GM06990 (cell line): ENCODE measurements at places on chromosomes 2 and 18.

DNA sequence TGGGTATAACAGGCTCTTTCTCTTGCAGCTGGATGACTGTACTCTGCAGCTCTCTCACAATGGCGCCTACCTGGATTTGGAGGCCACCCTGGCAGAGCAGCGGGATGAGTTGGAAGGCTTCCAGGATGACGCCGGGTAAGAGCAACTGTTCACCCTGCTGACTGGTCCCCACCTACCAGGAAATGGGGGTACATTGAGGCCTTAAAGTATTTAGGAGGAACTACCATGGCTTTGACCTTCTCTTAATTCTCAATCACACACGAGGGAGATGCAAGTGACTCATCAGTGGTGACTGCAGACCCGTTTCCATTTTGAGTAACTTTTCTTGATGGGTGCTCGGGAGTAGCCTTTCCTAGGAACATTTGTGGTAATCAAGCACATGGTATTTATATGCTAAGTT is 58.0 kb downstream of the FHOD3 start:
- DNase-seq, result no peak

DNA sequence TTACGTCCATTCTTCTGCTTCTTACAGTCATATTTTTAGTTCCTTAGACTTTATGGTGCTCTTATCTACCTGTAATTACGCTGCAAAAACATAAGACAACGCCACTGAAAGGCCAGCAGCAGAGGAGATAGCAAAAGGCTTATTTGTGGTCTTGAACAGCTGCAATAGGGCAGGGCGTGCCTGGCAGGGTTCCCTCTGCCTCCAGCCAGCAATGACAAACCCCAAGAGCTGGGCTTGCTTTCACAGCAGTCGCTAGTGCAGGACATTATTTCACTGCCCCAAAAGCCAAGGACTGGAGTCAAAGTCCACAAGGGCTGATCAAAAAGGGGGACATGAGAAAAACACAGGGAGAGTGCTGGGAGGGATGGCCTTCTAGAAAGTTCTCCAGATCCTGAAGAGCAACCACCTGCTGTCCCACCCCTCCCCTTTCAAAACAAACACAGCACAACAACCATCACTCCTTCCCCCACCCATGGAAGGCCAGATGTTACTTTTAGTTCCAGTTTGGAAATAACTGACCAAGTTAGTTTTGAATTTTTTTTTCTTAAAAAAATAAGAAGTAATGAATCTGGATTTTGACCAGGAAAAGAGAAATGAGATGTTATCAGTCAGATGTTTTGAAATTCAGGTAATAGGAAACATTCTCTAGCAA is 127.8 kb downstream of the RBMS1 start:
- no peak for DNase-seq

DNA sequence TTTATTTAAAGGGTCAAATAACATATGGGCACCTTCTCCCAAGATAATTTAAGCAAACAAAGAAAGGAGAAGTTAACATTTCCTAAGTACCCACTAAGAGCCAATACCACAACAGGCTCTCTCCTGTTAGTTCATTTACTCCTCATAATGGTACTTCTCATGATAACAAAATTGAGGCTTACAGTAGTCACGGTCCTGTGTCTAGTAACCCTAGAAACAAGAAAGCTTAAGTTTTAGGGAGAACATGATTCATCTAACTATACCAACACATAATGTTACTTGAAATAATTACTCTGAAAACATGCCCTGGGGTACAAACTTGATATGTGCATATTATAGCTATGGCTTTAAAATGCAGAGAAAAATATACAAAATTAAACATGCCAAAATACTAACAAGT is 19.8 kb downstream of the IWS1 start:
- DNase-seq, result no peak

GRCh38 chr2:204086167-204086566 is 149.6 kb downstream of the ICOS start:
- no peak for DNase-seq

DNA sequence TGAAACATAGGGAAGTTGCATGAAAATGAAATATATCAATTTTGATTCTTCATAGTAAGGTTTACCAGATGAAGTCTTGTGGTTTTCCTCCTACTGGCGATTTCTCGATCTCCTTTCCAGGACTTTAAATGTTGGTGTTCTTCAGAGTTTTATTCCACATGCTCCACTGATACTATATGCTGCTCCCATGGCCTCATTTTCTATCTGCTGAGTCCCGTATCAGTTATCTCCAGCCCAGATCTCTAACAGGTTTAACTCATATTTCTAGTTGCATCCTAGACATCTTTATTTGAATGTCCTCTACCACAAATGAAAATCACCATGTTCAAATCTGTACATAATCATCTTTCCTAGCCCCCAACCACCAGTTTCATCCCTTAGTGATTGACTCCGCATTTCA is 71.8 kb downstream of the COX7A2L start:
- no peak for DNase-seq

GRCh38 chr2:71545572-71546274 is 92.4 kb downstream of the DYSF start:
- no peak for DNase-seq

DNA sequence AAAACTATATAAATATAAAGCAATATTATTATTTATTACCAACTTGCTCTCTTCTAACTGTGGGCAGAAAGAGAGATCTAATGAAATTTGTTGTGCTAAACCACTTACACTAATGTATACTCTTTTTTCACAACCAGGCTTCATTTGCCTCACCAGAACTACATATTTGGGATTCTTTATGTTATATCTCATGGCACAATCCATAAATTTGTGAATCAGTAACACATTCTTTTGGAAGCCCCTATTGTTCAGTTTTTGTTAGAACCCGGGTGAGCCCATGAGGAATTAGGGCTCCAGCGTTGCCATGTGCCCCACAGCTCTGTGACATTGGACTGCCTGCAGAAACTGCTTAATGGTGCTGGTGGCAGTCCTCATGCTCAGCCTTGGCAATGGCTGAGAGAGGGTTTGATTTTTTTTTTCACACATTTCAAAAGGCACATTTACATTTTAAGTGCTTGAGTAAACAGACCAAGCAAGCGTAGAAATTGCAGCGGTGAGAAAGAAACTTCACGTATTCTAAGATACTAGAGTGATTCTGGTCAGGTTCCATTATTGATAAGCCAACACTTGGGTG is 15.3 kb downstream of the VIT start:
- no peak for DNase-seq

DNA sequence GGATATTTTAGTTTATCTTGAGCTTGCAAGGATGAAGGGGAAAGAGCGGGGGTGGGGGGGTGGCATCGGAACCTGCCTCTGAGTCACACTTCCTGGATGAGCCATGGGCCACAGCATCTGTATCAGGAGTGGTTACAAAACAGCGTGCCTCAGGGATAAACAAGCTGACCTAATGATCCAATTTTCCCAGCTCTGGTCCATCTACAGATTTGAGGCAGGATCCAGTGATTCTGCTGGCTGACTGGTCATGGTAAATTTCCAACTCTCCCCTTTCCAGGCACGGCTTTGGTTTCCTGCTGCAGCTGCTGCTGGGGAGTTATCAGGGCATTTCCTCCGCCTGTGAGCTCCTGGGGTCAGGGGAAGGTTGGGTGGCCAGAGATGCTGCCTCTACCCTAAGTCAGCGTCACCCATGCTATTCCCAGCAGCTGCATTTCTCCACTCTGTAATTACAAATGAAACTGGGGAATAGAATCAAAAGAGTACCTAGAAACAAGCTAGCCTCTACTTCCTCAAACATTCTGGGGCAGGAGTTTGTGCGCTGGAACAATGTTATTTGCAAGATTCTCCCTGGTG is 4.7 kb upstream of the HPCAL1 start:
- no peak for DNase-seq

GRCh38 chr2:223599640-223600380 is 2.4 kb downstream of the SCG2 start:
- no peak for DNase-seq

DNA sequence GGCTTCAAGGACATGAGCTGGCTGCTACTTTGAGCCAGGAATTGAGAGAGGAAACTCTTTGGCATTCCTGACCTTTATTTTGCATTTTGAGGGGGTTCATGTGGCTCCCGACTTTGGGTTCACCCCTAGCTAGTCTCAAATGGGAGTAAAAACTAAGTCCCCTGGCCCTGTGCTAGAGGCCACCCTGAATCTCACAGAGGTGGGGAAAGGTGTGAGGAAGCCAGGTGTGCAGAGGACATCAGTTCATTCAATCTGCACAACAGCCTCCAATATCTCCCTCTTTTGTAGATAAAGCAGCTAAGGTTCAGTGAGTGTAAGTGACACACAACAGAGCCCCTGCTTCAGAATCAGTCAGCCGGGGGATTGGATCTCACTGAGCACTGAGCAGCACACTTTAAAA is 325.7 kb downstream of the DCDC2C start:
- DNase-seq, result no peak

GRCh38 chr2:202135091-202135874 is 62.2 kb downstream of the KIAA2012 start:
- DNase-seq, result no peak

DNA sequence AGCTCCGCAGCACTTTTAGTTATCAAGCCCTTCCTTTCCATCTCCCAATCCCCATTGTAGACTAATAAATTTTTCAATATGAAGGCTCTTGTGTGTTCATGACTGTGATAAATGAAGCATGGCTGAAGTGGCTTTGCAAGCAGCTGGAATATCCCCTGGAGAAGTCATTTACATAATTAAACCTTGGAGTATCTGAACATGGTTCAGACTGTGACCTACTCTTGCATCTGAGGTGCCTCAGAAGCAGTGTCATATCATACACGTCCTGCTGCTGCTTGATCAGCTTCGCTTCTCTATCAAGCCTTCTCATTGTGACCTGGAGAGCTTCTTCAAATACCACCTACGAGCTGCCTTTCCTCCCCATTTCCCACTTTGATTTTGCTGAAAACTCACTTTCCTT is 48.4 kb upstream of the ZNF397 start:
- DNase-seq, result no peak

GRCh38 chr2:48601349-48601748 is 16.3 kb upstream of the GTF2A1L start:
- DNase-seq, result no peak

- DNase-seq, result no peak
These were observed 28.6 kb downstream of the RNF144A start for GRCh38 chr2:6945821-6946220.

DNA sequence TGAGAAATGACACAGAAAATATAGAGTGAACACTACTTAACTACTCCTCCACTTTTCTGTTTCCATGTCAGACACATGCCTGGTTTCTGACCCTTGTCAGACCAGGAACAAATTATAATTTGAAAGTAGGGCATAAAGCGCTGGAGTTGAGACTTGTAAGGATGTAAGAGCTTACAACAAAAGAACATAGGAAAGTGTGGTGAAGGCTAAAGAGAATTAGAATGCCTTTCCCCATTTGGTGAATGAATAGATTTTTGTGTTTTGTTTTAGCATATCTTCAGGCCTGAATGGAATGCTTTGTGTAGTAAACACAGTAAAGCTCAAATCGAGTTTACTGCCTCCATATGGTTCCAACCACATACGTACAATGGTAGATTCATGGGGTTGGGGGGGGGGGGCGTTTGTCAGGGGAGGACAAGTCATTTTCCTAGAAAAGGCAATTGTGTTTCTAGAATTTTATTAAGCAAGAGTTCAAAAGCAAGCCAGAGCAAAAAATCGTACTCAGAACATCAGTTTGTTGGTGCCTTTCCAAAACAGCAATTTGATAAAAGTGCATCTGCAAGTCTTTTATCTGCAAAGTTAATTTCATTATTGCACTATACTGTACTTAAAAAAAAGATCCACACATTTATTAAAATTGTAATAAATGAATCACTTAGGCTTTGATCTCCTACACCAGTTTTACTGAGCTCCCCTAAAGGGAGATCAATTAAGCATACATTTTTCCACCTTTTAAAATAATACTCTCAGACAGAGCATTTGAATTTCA is 30.9 kb downstream of the NRXN1 start:
- no peak for DNase-seq

DNA sequence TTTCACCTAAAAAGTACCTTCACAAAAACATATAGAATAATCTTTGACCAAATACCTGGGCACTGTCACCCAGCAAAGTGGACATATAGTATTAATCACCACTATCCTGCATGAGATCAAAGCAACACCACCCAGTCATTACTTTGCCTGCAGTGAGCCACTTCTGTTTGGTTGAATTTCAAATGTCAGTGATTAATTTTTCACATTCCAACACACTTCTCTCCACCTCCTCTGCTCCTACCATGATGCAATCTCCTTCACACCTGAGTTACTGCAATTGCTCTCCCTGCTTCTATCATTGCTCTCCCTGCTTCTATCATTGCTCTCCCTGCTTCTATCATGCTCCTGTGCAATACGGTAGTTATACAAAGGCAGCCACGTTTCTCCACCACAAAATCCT is 106.1 kb upstream of the NETO1 start:
- no peak for DNase-seq

DNA sequence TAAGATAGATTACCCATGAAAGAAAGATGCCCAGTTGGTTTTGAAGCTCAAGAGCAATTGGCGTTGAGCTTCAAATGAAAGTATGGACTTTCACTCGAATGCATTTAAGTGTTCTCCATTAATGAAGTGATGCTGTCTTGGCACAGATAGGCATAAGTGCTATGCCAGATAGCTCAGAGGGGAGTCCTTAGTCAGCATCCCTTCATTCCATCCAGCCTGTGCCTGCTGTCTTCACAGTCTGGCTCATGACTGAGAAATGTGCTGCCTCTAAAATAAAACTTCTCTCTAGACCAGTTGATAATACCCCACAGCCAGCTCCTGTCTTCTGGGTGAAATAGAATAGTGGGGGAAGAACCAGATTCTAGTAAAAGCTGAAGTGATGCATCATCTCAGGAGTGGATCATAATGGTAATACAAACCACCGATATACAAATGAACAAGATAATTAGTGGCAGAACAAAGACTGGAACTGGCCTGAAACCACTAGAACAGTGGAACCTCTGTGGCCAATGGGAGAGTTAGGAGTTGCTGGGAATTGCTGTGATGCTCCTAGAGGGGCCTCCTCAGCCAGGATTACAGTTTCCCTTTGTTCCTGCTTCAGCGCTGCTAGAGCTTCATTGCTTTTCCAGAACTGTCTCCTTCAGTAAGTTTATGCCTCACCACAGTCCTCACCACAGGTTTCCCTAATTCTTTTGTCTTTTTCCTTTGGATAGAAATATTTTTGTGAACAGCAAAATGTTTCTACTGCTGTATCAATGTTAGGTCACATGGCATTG is 359.3 kb downstream of the KIAA1328 start:
- no peak for DNase-seq

- no peak for DNase-seq
These were observed 33.3 kb upstream of the GMCL1 start for GRCh38 chr2:69796174-69796573.

DNA sequence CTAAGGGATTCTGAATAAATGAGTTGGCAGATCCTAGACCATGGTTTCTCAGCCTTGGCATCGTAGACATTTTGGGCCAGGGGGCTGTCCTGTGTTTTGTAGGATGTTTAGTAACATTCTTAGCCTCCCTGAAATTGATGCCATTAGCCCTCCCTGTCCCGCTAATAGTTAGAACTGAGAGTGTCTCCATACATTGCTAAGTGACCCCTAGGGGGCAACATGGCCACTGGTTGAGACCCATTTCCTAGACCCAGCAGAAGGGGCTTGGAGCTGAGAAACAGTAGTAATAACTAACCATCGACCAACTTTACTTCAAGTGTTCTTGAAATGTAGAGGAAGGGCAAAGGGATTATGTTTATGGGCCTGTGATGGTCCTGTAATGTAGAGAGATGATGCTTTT is 40.8 kb downstream of the KCMF1 start:
- DNase-seq, result no peak
